ENCODE measurements at places on chromosomes 1 and 21.
A peak's percentile ranks its signal among the peaks of the same experiment; 100 is the strongest.

- no peak for DNase-seq
These were observed 26.6 kb upstream of the SLAMF6 start for GRCh38 chr1:160549665-160550006.

DNA sequence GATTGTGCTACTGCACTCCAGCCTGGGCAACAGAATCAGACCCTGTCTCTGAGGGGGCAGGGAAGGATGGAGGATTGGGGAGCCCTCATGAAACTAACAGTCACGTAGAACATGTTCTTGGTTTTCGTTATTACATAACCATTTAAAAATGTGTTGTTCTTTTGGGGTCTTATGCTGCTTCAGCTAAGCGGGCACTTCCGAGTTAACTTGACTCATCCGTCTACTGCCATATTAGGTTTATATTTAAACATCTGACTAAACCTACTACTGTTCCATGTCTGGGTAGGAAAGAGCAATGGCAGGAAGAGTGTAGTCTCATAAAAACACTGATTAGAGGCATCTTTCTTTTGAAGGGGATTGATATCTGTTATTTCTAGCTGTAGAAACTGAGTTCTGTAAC, 59.5 kb upstream of the BMP8A start:
- no peak for DNase-seq

DNA sequence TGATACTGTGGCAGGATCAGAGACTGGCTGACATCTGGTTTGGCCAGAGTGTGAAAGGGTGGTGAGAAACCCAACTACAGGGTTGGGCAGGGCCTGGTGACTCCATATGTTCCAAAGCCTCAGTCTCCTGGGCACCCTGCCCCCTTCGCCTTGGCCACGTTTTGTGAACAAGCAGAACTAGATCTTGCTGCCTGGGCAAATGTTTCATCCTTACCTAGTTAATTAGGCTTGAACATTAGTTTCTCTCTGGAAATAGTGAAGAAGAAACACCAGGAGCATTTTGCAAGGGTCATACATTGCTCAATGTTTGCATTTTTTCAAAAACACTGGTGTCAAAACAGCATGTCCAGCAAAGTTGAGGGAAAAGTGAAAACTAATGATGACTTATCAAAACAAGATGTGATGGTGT, 60.5 kb downstream of the MAP3K7CL start:
- DNase-seq = no peak

- no peak for DNase-seq
These were observed 14.7 kb downstream of the HSF2BP start for GRCh38 chr21:43644609-43645008.

DNA sequence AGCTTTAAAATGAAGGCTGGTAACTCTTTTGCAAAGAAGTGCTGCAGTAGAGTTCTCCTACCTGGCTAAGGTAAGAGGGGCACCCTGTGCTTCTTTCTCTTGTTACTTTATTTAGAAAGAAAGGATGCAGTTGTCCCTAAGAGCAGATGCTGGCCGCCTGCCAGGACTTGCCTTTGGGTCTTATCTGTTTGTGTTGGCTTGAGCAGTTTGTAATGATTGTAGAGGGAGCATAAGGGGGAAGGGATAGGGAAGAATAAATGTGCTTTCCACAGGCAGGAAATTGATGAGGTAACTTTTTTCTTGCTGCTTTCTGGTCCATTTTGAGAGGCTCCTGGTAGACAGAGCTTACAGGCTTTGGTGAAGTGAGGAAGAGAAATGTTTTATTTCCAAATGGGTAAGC, 229.6 kb downstream of the HHAT start:
- peak; percentile 63 for DNase-seq

- DNase-seq = no peak
These were observed 13.9 kb upstream of the CTSE start for GRCh38 chr1:206037581-206037980.

- no peak for DNase-seq
These were observed 8.1 kb downstream of the RHOU start for GRCh38 chr1:228743405-228743804.

DNA sequence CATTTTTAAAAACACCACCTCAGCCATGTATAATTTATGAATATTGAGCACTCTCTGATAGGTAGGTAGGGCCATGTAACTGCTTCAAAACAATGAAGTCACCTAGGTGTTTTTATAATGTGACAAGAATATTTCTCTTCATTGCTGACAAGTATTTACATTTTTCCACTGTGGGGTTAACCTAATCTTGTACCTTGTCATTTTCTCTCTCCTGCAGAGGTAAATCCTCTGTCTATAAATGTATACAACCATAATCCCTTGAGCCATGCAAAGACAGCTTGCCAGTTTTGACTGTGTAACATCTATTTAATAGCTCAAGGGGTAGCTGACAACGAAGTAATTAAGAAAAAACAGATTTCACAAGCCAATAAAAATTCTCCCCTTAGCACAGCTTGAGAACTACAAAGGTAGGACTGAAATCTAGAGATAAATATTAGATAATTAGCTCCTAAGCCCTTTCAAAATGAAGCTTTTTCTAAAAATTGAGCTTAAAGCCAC, 137.6 kb upstream of the POGK start:
- no peak for DNase-seq

Measured in NCI-H2081 (cell line).